Skeletal muscle cell (primary cell): ENCODE measurements at places on chromosomes 6 and 20.
A peak's percentile ranks its signal among the peaks of the same experiment; 100 is the strongest.

- DNase-seq: peak; percentile 38
These were observed 31.5 kb downstream of the PDE7B start for GRCh38 chr6:135883045-135883444.

GRCh38 chr6:170022827-170023619 lies 267.9 kb downstream of the DLL1 start:
- no peak for DNase-seq

GRCh38 chr6:11089695-11090094 lies 3.9 kb upstream of the SMIM13 start:
- no peak for DNase-seq

- DNase-seq: no peak
These were observed 30.9 kb downstream of the MYH7B start for GRCh38 chr20:34986311-34987287.

GRCh38 chr20:32208499-32209154 lies 947 bp downstream of the POFUT1 start:
- no peak for DNase-seq

DNA sequence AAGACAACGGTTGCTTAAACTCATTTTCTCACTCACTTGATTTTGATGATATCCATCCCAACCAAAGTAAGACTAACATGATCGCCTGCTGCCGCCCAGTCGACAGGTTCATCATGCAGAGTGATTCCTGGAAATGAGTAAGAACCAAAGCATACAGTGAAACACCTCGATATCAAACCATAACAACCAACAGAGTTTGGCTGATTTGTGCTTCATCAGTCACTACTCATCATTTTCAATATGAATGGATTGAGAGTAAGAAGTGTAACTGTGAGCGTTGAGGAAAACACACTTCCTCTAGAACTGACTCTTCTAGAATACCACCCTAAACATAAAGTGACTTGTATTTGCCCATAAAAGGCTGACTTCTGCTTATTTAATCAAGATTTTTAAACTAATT lies 29.2 kb upstream of the ALDH8A1 start:
- no peak for DNase-seq

- DNase-seq: no peak
These were observed 35.0 kb downstream of the RANBP9 start for GRCh38 chr6:13676551-13677156.

- DNase-seq: no peak
These were observed 33.7 kb upstream of the PPP1R3G start for GRCh38 chr6:5051394-5051793.

- DNase-seq: no peak
These were observed 98.5 kb downstream of the PREP start for GRCh38 chr6:105304366-105304765.
